ENCODE measurements at places on chromosomes 16 and 17.

- DNase-seq: no peak
Observed at GRCh38 chr17:73744411-73744810, 100.2 kb upstream of the SDK2 start.

DNA sequence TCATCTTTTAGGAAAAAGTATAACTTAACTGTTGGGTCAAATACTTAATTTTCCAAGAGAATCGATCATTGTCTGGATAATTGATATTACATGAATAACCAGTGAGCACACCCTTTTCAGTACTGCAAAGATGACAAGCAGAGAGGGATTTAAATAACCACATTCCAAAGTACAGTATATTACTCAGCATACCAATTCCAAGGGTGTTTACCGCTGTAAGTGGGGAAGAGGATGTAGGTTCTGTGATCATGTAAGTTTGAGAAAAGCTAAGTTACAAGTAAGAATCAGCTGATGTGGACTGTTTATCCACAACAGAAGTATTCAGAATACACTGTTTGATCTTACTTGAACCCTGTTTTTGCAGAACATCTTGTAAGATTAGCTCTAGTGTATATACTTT is 6.1 kb downstream of the GDE1 start:
- no peak for DNase-seq

GRCh38 chr17:41614098-41614497 is 1.5 kb upstream of the KRT16 start:
- no peak for DNase-seq

- no peak for DNase-seq
Observed at GRCh38 chr16:89981414-89981813, 32.9 kb downstream of the DEF8 start.

GRCh38 chr17:8957721-8958120 is 7.8 kb downstream of the PIK3R5 start:
- no peak for DNase-seq

DNA sequence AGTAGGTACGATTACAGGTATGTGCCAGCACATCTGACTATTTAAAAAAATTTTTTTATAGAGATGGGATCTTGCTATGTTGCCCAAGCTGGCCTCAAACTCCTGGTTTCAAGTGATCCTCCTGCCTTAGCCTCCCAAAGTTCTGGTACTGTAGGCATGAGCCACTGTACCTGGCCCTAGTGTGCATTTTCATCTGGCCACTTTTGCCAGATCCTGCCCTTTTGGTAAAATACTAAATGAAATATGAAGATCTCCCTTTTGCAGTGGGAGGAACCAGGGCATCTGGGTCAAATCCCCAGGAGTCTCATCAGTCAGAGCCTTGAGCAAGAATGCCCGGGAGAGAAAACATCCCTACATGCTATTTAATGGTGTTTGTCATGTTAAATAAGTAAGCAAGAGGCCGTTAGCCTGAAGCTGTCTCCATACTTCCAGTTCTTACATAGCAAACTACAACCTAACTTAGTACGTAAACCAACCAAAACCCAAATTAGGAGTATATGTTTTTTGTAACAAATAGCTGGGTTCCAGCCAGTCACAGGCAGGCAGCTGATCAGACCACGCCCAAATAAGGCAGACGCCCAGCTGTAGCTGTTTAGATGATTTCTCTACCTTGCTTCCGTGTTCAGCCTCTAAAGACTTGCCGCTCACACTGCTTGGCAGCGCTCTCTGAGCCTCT is 46.5 kb upstream of the CLEC18A start:
- no peak for DNase-seq

DNA sequence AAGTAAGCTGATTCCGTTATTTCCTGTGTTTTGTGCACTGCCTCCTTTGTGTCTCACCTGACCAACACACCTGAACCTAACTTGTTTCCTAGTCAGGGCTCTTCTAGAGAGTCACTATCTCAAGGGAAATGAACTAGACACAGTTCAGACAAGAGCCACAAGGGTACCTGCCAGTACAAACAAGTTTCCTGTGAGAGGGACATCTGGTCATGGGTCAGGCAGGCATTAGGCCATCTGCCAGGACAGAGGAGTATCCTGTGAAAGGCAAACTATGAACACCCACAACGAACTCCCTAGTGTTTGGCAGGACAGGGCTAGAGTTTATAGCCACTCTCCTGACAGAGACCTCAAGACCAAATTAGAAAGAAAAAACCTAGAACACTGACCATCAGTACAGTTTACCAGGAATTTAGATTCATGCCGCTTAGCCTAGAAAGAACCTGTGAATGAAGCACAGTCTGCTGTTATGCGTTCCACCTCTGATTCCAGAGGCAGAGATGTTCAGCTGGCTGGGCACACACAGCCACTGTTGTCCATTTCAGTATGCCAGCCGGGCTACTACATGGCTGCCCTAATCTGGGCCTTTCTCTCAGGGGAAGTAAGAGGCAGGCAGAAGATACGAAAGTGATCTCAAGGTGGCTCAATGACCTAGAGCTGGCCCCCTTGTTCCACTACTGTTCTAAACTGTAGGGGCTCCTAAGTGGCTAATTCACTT is 20.7 kb upstream of the GLG1 start:
- DNase-seq: no peak

DNA sequence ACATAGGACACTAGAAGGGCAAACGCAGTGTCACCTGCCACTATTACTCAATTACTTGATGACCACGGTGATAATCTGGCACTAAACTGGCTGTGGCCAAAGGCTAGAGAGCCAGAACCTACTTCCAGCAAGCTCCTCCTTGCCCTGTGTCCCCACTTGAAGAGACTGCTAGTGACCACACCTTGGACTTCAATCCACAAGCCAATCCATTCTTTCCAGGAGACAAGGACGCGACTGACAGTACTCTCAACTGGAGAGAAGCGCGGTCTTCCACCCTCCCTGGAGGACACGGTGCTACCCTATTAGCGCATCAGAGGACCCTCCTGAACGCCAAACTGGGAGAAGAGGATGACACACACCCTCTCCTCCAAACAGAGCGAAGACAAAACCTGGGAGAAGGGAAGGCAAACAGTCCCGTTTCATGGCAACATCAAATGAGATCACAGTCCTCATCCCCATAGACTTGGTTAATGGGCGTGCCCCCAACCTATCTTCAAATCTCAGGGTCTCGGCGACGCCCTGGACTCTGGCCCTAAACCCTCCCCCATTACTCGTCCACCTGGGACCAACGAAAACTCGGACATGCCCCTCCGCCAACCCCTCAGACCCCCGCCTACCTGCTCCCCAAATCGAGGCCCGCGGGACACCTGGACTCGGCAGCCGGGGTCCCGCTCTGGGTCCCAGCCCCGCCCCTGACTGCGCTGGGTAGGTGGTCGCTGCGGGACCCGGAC is 508 bp downstream of the FLCN start:
- DNase-seq: no peak

- DNase-seq: no peak
Observed at GRCh38 chr17:8153525-8153956, 1.3 kb upstream of the PER1 start.

GRCh38 chr17:35577830-35578196 is 558 bp downstream of the PEX12 start:
- no peak for DNase-seq

- no peak for DNase-seq
Observed at GRCh38 chr17:65268832-65269231, 131.7 kb downstream of the RGS9 start.

GRCh38 chr17:42484304-42484703 is 25.6 kb downstream of the ATP6V0A1 start:
- no peak for DNase-seq

DNA sequence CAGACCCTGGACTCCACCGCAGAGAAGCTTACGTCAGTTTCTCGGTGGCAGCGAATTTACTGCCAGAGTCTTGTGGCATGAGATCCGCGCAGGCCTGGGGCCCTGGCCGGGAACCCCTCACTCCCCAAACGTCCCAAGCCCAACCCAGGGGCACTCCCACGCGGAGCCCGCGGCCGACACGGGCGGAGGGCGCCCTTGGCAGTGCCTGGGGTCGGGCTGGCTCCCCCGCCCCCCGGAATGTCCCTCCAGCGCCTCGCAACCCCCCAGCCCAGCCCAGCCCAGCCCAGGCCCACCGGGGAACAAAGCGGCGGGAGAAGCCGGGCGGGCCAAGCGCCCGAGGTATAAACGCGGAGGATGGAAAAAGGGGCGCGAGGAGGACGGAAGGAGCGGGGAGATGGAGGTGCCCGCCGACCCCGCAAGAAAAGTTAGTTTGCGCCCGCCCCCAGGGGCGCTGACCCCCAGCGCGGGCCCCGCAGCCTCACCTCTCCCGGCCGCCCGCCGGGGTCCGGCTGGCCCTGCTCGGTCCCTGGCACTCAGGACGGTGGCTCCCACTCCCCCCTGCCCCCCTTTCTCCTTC is 330 bp downstream of the CASKIN2 start:
- DNase-seq: no peak

DNA sequence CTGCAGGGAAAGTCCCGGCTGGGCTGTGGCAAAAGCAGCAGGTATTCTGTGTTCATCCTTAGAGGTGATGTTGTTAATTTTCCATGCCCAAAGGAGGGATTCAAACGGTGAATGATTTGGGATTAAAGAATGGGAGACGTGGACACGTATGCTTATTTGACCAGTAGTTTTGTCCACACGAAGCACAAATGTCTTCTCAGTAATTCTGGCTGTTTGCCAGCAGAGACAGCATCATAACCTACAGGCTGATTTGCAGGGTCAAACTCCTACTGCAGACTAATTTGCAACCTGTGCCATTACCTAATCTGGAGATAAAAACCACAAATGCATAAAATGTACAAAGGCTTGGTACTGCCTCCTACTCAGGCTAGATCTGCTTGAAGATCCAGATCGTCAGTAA is 14.1 kb downstream of the MTHFSD start:
- no peak for DNase-seq

DNA sequence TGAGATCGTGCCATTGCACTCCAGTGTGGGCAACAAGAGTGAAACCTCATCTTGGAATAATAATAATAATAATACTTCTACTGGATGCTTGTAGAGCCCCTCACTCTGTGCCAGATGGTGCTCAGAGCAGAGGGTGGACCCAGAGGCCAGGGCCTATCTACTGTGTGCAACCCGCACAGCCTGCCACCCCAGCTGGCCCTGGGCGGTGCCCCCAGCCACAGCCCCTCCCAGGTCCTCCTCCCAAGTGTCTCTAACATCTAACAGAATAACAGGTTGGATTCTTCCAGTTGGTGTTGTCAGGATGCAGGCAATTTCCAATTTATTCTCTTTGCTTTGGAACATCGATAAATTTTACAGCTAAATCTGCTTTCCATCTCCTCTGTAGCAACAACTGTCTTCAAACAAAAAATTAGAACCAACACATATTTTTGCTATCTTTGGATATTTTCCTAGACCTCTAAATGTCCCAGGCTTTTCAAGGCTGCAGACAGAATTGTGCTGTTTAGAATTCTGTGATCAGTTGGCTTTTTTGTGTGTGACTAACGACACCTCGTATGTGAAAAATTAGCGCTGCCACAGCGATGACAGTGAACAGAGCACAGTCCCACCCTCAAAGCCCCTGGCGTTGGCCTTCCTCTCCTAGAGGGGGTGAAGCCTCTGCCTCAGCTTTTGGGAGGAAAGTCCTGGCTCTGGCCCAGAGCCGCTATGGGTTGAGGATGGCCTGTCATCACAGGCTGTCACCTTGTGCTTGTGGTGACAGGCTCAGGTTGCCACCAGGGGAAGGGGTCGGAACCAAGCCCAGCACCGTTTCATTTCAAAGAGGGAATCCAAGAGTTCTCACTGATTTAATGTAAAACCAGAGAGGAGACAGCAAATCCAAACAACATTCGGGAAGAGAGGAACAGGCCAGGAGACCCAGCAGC is 7.6 kb upstream of the EVPL start:
- DNase-seq: no peak

GRCh38 chr17:81733507-81734404 is 21.7 kb downstream of the SLC25A10 start:
- peak; percentile 37 for DNase-seq

- DNase-seq: no peak
Observed at GRCh38 chr17:29283496-29283895, 10.5 kb downstream of the NUFIP2 start.

- no peak for DNase-seq
Observed at GRCh38 chr17:1559047-1560043, 3.2 kb downstream of the PITPNA start.

GRCh38 chr17:47804461-47804860 is 17.1 kb downstream of the OSBPL7 start:
- DNase-seq: no peak

- no peak for DNase-seq
Observed at GRCh38 chr16:66332634-66333610, 33.6 kb upstream of the CDH5 start.

GRCh38 chr17:15654886-15655561 is 29.1 kb downstream of the TRIM16 start:
- DNase-seq: no peak

- DNase-seq: no peak
Observed at GRCh38 chr17:29796652-29797051, 133.4 kb downstream of the SSH2 start.

GRCh38 chr17:31072186-31072585 is 22.6 kb upstream of the NF1 start:
- no peak for DNase-seq

GRCh38 chr17:4477255-4477791 is 21.4 kb upstream of the SPNS2 start:
- no peak for DNase-seq

GRCh38 chr17:2500446-2500845 is 11.2 kb downstream of the METTL16 start:
- DNase-seq: no peak

DNA sequence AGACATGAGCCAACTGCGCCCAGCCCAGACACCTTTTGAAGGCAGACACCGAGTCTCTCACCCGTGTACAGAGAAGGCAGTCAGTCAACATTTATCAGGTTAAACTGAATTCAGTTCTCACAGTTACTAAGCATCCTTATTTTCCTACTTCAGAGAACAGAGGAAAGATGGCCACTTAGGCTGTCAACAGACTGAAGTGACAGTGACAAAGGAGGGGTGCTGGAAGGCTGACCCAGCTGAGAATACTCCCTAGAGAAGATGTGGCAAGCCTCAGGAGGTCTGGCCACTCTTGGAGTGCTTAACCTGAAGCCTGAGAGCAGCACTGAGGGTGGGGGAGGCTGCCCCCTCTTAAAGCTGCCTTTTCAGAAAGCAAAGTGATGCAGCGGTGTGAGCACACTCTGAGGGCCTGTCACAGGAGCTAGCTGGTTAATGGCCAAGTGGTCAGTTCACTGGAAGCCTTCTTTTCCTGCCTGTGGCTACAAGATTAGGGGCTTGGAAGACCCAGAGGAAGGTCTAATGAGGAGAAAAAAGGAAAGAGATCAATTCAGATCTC is 51.0 kb upstream of the SREBF1 start:
- no peak for DNase-seq

- no peak for DNase-seq
Observed at GRCh38 chr17:2712300-2713043, 908 bp upstream of the CLUH start.

- no peak for DNase-seq
Observed at GRCh38 chr17:70608193-70608592, 438.9 kb downstream of the KCNJ2 start.

GRCh38 chr17:57269598-57270255 is 13.4 kb downstream of the MSI2 start:
- no peak for DNase-seq

DNA sequence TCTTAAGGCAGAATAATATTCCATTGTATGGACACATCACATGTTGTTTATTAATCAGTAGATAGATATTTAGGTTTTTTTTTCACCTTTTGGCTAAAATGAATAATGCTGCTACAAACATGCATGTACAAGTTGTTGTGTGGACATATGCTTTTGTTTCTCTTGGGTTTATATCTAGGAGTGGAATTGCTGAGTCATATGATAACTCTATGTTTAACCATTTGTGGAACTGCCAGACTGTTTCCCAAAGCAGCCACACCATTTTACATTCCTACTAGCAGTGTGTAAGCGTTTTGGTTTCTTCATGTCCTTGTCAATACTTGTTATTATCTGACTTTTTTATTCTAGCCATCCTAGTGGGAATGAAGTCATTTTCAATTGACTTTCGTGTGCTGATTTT is 21.3 kb downstream of the CYLD start:
- no peak for DNase-seq

All from NCI-H2081 treated with DMSO at 0.1 percent for 48 hours (cell line).